NCI-H1694 (cell line): ENCODE measurements at places on chromosomes 5 and 9.

DNA sequence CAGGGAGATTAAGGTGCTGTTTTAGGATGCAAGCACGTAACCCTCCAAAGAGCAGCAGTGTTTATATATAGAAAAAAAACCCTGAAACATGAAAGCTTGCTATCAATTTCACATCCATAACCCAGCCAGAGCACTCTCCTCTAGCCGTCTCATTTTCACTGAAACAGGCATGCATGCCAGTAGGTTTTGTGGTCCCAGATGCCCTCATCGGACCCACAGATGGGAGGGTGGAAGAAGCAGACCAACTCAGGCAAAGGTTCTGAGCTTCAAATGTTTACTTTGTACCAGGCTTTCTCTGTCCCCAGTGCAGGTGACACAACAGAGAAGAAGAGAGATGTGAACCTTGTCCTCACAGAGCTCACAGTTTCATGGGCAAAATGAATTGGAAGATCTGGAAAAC lies 127.4 kb upstream of the ATP10B start:
- no peak for DNase-seq

- no peak for DNase-seq
These were observed 11.7 kb downstream of the TSPAN17 start for GRCh38 chr5:176658817-176659511.

GRCh38 chr5:143402017-143402552 lies 1.4 kb downstream of the NR3C1 start:
- DNase-seq = no peak

- DNase-seq = no peak
These were observed 86.9 kb upstream of the SIMC1 start for GRCh38 chr5:176151281-176151680.

DNA sequence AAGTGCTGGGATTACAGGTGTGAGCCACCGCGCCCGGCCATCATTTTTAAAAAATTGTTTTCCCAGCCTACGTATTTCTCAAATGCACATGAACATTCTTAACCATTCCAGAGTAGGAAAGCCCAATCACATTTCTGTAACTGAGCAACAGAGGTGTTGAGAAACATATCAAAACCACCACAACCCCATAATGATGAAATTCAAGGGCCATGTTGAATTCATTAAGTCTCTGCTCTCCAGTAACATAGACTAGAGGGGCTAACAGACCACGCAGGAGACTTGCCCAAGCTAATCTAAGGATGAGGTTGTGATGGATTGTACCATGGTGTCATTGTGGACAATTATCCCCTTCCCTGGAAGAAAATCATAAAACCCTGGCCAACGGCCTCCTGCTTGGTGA lies 52.9 kb downstream of the MYO10 start:
- DNase-seq = no peak

- DNase-seq = no peak
These were observed 179.7 kb upstream of the DAB2 start for GRCh38 chr5:39604491-39604890.

GRCh38 chr5:95973793-95974325 lies 12.2 kb upstream of the ELL2 start:
- no peak for DNase-seq

- DNase-seq = no peak
These were observed 171.2 kb downstream of the CWC27 start for GRCh38 chr5:64939772-64940510.

- DNase-seq = no peak
These were observed 1.1 kb downstream of the MAML1 start for GRCh38 chr5:179733772-179734126.

DNA sequence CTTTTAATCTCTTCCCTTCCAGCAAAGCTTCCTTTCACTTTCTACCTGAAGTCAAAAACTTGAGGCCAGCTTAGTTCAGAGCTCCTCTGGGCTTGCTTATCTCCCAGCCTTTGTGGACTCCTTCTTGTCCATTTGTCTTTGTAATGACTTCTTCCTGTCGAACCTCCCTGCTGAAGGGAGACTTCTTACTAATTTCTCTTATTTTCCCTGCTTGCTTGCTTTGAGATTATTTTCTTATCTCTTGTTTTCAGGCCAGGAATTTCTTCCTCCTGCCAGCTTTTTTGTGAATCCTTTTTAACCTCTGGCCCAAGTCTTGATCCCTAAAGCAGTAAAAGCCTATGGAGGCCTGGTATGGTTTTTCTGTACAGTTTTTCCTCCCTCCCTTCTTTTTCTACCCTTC lies 46.8 kb upstream of the DHFR start:
- no peak for DNase-seq

- no peak for DNase-seq
These were observed 63.9 kb downstream of the SREK1 start for GRCh38 chr5:66207800-66208561.

DNA sequence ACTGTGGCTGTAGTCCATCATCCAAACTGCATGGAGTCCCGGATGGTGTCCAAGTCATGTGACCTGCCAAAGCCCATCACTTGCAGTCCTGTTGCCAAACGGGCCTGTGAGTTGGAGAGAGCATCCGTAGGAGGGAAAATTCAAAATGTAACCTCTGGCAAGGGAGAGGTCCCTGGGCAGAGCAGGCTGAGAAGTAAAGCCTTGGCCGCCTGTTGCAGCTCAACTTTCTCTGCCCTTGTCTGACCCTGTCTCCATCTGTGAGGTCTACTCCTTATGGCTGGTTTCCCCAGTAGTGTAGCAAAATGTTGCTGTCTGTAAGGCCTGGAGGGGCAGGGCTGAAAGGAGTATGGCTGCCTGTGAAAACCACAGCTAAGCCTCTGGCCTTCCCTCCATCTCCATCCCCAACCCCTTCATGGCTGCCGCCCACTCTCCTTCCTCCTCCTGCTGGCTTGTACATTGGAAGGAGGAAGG lies 163.5 kb downstream of the SEMA6A start:
- no peak for DNase-seq

- DNase-seq = no peak
These were observed 33.8 kb upstream of the CER1 start for GRCh38 chr9:14756291-14756690.

- no peak for DNase-seq
These were observed 262.9 kb upstream of the DMAC1 start for GRCh38 chr9:8062459-8062858.

DNA sequence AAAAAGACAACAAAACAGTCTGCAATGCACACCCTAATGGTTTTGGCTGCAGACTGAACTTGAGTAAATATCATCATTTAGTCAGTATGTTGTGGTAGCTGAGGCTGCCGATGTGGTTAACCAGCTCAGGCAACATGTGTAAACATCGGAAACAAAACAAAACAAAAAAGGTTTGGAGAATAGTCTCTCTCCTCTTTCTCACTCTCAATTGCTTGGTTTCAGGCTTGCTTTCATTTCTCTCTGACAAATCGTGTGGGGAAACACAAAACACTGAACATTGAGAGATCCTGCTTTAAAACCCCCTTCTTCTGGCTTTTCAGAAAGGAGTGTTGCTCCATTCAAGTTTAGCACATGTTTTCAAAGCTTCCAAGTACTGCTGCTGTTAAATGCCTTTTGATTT lies 453.3 kb downstream of the BNC2 start:
- DNase-seq = no peak

- DNase-seq = peak; percentile 83
These were observed 384 bp upstream of the DMXL1 start for GRCh38 chr5:119070578-119070827.

- no peak for DNase-seq
These were observed 66.6 kb downstream of the LPAR1 start for GRCh38 chr9:110971705-110972104.

- no peak for DNase-seq
These were observed 95.5 kb downstream of the ZCCHC7 start for GRCh38 chr9:37215830-37216229.

DNA sequence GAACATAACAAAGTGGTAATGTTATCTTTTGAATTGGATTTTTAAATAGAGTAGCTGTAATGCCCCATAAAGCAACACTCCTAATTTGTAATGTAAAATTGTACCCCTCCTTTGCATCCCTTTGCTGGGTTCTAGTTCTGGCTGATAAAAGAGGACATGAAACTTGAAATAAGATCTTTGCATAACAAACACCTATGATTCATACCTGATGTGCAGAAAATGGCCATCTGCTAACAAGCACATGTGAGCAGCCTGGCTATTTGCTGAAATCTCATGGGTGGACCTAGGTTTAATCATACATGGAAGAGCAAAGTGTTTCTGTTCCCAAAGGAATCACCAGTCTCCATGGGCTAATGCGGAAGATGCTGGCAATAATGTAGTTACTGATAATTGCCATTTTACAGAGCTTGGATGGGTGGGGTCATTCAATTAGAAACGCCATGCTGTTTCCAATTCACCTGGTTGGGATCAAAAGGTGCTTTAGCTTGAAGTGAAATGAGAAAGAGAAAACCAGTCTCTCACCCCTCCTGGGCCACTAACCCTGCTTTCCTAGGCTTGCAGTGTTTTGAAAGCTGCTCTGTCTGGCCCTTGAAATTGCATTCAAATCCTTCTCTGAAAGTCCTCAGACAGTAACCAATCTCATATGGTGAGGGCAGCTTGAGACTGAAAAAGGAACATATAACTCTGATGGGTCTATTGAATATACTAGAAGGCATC lies 585.1 kb downstream of the TLE4 start:
- DNase-seq = no peak

- DNase-seq = no peak
These were observed 10.0 kb downstream of the TCF7 start for GRCh38 chr5:134124289-134125038.

DNA sequence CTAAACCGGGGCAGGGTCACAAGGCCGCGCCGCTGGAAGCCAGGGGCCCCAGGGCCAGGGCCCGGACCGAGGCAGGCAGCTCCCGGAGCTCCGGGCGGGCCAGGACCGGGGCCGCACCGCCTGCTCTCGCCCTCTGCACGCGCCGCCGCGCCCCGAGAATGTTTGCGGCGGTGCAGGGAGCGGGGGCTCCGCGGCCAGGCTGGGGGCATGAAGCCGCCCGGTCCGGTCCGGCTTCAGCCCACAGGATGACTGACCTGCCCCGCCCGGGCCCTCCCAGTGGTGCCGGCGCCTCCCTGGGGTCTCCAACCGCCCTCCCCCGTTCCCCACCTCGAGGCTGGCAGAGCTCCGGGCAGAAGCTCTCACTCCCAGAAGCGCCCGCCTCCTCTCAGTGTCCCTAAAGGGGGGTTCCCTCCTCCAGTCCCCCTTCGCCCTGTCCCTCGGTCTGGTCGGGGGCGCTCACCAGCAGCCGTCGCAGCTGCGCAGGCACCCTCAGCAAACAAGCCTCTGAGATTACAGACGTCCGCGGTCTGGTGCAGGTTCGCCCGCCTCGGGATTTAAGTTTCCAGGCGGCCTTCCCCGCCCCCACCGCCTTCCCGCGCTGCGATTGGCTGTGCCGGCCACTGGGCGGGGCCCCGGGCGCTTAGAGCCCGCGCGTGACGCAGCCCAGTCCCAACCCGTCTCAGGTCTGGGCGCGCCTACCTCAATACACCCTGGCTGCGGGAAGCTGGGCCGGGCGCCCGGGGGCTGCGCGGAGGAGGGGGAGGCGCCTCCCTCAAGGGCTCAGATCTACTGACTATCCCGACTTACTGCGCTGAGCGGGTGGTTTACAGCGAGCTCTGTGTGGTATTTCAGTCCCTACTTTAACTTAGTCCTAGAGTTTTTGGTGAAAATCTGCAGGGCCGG lies at the start of gene CTSV:
Gene CTSV (minus strand): TSS at position 532 of the 903 bp plus-strand sequence. CDS start 1,099 bp downstream, outside the sequence.
- DNase-seq = peak; percentile 73
